Lung (tissue), 17 donors: ENCODE measurements at places on chromosomes 16 and 17. TPM values are rescaled to one million over a fixed set of nuclear protein-coding genes. Genes with fewer than 3 reads are reported as not detected.

GRCh38 chr17:65916425-65916824 lies 275.5 kb downstream of the CEP112 start:
- DNase-seq = no peak

The KRT40 gene
- not detected for total RNA-seq

DNA sequence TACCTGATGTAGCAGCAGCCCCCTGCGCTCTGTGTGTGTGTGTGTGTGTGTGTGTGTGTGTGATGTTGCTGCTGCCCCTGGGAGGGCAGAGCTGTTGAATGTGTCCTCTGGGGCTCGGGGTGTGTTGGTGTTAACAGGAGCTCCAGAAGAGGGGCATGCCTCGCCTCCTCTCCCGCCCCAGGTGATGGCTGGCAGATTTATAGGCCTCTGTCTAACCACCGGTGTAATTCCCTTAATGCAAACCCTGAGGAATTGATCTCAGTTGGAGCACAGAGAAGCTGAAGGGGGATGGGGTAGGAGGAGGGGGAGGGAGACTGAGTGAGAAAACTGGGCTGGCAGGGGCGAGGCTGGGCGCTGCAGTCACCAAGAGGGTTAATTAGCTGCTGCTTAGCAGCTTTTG lies 10.0 kb downstream of the CACNA1G start:
- no peak for DNase-seq

DNA sequence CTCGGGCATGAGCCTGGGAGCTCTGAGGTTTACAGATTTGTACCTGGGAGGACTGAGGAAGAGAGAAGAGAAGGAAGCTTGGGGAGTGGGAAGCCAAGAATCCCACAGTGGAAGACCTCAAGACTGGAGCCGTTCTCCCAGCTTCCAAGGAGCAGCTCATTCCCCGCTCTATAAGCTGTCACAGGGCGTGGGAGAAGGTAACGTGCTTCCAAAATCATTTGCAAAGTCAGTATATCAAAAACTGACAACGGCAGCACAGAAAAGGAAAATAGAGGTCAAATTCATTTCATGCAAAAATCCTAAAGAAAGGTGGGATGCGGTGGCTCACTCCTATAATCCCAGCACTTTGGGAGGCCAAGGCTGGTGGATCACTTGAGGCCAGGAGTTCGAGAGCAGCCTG lies 7.8 kb downstream of the PIK3R5 start:
- no peak for DNase-seq

- DNase-seq = no peak
These were observed 59.5 kb upstream of the RBL2 start for GRCh38 chr16:53374800-53375199.

GRCh38 chr16:57341062-57341440 lies 17.5 kb upstream of the CCL22 start:
- DNase-seq = no peak

DNA sequence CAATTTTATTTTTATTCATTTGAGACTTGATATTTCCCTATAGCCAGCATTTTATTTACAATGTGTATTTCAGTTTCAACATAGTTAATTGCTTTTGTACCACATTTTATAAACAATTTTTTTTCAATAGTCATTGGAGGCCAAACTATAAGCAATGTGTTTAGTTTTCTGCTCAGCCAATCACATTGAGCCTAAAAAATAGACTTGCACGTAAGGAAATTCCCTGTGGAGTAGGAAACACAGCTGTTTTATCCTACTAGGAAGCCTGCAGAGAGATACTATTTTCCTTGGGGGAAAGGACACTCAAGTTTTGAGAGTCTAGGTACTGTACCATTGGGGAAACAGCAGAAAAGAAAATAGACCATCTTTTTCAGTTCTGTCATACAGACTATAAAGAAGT lies 410.2 kb upstream of the GOT2 start:
- DNase-seq = peak; percentile 90

GRCh38 chr16:69942099-69942491 lies 9.0 kb upstream of the CLEC18A start:
- DNase-seq = peak; percentile 54

DNA sequence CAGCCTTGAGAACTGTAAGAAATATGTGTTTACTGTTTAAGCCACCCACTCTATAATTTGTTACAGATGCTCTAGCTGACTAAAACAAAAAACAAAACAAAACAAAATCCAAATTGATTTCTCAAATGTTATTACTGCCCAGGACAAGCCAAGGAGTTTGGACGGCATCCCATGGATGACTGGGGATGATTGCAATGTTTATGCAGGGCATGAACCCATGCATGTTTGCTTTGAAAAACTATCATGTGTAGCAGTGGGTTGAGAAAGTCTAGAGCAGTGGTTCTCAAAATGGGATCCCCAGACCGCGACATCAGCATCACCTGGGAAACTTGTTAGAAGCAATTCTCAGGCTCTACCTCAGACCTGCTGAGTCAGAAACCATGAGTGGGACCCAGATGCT lies 223.2 kb upstream of the PSMD7 start:
- DNase-seq = peak; percentile 25

- DNase-seq = peak; percentile 49
These were observed 342.7 kb downstream of the SOX9 start for GRCh38 chr17:72463287-72464102.

The SLC4A1 gene
- total RNA-seq = 1.4 TPM

DNA sequence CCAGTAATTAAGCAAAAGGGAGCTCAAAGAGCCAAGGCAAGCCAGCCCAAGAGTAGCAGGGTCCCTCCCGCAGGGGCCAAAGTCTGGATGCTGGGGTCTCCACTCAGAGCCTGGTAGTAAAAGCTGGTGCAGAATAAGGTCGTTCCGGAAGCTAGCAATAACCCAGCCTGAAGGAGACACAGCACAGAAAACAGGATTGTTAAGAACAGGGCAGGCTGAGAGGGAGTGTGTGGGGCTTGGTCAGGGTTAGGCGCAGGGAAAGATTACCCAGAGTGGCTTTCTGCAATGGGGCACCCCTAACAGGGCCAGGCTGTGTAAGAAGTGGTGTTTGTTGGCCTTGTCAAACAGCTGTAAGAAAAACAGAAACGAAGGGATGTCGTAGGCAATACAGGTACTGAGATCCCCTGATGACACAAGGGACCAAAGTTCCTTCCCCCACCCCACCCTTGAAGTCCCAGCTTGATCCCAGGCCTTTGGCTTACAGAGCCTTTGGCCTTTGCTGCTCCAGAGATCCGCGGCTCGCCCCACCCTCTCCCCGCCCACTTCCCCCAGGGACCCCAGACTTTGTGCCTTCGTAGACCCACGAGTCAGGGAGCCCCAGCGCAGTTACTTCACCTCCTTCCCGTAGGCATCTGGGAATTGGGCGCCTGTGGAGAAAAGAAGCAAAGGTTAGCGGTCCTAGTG lies 712 bp downstream of the TMEM256 start:
- no peak for DNase-seq

- no peak for DNase-seq
These were observed 17.6 kb downstream of the ZSWIM7 start for GRCh38 chr17:15981646-15982580.

The AXIN2 gene
- total RNA-seq = 127 TPM

DNA sequence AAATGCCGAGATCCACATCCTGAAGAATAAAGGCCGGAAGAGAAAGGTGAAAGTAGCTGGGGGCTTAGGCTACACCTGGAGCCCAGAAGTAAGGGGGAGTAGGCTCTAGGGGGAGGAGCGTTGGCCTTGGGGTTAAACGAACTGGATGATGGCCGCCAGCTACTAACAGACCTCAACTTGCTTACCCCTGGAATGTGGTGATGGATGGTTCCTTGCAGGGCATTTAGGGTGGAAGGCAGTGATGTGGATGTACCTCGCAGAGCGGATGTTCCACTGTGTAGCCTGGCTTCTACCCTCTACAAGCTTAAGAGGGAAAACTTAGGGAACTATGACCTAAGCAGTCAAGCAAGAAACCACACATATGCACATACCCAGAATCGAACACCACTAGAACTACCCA lies 2.3 kb upstream of the MAZ start:
- DNase-seq = no peak

The CDR2 gene
- 14.8 TPM for total RNA-seq

DNA sequence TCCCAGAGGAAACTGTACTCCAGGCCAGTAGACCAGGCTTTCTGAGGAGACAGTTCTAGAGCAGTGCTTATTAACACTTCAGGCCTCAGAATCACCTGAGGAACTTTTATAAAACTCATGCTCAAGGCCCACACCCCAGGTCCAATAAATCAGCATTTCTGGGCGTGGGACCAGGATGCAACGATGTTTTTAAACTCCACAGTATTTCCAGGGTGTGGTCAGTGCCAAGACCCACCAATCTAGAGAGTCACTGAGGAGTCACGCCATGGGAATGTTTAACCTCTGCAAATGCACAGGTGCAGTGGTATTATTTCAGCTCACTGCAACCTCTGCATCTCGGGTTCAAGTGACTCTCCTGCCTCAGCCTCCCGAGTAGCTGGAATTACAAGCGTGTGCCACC lies 3.9 kb upstream of the TRPV1 start:
- DNase-seq = no peak

GRCh38 chr17:34741967-34742366 lies 162.6 kb downstream of the TMEM132E start:
- DNase-seq = no peak

DNA sequence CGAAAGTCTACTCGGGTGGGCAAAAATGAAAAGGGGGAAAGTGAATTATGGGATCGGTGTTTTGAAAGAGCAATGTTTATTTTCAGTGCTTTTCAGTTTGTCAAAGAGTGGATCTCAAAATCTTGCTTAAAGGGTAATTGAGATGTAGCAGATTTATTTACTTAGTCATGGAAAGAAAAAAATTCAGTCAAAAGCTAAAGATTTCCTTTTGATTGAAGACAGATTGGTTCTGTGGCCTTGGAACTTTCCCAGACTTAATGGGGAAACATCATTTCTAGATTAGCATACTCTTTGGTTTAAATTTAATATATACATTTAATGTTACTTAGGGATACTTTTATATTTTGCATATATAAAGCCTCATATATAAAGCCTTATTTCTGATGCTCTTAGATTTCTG lies 20.6 kb downstream of the PRKAR1A start:
- no peak for DNase-seq

The TAT gene
- total RNA-seq = 0.74 TPM

The C17orf78 gene
- not detected for total RNA-seq

GRCh38 chr16:85426806-85427205 lies 186.3 kb upstream of the GSE1 start:
- no peak for DNase-seq

The KRT12 gene
- total RNA-seq = not detected

DNA sequence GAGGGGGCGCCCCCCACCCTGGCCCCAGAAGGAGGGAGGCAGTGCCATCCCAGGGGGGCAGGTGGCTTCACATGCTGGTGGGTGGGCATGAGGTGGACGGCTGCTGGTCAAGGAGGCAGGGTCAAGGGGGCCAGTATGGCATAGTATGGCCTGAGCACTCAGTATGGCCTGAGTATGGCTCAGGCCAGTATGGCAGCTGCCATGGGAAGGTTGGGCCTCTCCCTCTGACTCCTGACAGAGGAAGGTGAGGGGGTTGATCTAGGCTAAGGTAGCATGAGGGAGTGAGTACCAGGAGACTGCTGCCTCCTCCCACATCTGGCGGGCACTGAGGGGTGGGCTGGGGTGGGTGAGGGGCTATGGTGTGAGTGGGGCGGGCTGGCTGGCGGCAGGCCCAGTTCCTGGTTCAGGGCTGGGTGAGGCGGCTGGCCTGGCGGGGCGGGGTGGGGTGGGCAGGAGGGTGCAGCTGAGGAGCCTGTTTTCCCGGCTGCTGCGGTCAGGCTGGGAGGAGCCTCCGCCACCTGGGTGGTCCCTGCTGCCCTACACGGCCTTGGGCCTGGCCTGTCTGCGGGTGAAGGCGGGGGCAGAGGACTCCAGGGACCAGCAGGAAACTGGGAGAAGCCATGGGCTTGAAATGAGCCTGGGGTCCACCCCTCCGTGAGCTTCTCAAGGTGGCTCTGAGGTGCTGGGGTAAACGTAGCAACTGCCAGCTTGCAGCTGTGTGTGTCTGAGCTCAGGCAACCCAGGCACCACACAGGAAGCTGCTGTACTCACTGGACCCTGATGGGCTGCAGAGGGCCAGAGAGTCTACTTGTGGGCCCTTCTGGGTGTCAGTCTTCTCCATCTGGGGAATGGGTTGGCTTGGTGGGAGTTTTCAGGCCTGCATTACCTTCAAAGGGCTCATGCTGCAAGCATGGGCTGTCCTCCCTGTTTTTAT lies 57.0 kb downstream of the RAI1 start:
- DNase-seq = peak; percentile 72

- DNase-seq = no peak
These were observed 301.8 kb downstream of the IRF8 start for GRCh38 chr16:86200722-86201121.

DNA sequence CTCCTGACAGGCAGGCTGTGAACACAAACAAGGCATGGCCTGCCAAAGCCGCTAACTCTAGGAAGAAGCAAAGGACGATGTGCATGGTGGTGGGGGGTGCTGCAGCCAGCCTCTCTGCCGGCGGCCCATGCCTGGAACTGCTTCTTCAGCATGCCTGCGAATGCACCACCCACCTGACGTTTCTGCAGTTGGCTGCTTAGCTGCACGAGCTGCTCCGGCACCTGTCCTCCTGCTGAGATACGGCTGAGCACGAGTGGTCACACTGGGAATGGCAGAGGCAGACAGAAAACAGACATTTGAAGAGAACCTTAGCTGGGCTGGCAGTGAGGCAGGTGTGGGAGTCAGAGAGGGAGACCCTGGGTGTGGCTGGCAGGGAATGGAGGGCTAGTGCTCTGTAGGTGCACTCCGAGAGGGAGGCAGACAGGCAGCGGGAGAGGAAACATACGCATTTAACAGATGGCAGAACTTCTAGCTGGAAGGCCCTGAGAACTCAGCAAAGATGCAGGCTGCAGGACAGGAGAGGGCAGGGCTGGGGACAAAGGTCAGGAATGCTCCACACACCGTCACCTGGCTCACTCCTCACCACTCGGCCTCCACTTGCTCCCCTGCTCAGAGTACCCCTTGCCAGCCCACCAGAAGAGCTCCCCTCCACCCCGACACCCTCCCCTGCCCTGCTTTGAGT lies 5.2 kb downstream of the FLCN start:
- DNase-seq = no peak

DNA sequence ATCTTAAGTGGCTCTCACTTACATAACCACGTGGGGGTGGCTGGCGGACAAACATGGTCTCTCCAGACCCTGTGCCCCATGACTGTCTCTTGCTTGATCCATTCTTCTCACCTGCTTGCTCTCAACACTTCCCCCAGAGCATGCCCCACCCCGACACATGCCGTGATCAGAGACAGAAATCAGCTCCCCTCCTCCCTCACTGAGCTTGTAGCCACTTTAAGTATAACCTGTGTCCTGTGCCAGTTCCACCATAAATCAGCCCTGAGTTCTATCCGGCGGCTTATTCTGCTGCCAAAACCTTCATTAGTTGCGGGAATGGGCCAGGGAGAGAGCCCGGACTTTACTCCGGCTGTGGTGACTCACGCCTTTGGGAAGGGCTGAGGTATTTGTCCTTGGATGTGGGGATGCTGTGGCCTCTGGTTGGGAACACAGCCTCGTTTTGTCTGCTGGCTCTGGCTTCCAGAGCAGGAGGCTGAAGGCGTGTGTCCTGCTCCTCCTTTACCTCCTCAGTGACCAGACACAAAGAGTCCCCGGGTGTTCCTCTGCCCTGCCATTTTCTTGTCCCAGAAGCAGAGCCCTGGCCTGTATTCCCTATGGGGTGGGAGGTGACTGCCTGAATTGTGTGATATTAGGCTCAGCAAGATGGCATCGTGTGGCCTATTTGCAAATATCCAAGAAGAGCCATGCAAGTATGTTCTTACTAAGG lies 21.1 kb downstream of the ANKRD40 start:
- DNase-seq = no peak

- DNase-seq = no peak
These were observed 13.1 kb downstream of the MKS1 start for GRCh38 chr17:58205936-58206335.
